Adrenal gland (tissue), 19 donors: ENCODE measurements at places on chromosomes 1 and 21. TPM values are rescaled to one million over a fixed set of nuclear protein-coding genes. Genes with fewer than 3 reads are reported as not detected.

DNA sequence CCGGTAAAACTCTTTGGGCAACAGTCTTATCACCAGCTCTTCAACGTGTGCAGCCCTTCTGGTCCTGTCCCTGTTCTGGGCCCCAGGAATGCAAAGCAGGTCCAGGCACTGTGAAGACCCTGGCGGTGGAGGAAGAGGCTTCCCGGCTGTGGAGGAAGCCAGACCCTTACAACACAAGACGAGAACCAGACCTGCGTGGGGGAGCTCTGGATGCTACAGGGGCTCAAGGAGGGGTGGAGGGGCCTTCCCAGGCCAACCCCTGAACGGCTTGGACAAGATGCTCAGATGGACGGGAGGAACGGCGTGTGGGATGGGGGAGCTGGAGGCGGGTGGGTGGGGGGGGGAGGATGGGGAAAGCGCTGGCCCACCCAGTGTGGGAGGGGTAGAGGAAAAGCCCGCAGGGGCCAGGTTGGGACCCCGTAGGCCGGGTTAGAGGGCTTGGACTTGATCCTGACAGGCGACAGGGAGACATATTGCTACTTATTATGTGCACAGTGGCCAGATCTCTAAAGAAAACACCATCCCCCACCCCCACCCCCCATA is 5.1 kb upstream of the OLIG2 start:
- no peak overlapping the region for H3K4me3 ChIP-seq
- H3K36me3 ChIP-seq: no peaks in the 10 kb centered on the region
- peak; percentile 7 for DNase-seq
- H3K27me3 ChIP-seq: peaks cover 75% of the 10 kb centered on the region

DNA sequence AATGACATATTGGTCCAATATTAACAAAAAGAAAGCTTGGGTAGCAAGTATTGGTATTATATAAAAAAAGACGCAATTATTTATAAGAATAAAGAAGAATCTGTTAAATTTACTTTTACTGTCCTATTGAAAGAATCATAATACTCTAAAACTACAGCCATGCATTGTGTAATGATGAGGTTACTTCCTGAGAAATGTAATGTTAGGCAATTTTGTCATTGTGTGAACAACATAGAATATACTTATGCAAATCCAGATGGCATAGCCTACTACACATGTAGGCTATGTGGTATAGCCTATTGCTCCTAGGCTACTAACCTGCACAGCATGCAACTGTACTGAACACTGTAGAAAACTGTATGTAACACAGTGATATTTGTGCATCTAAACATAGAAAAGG is 121.2 kb upstream of the PTGFR start:
- no peaks in the 10 kb centered on the region for H3K36me3 ChIP-seq
- H3K27me3 ChIP-seq: no peaks in the 10 kb centered on the region
- no peak overlapping the region for H3K27ac ChIP-seq
- no peak for DNase-seq
- no peaks in the 10 kb centered on the region for H3K4me1 ChIP-seq

DNA sequence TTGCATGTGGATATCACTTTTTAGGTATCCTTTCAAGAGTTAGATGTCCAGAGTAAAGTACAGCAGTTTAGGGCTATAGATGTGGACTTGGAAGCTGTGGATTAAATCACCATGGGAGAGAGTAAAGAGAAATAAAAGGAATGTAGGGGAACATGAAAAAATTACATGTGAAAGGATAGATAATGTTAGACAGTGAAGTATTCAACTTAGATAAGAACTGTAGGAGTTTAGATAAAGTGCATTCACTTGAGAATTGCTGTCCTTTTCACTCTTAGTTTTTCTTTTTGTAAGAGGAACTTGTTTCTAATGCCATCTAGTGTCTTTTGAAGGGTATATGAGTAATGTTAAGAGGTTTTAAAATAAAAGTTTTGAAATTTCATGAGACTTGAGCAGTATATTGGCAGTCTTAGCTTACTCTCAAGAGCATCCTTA is 40.1 kb downstream of the MAST2 start:
- no peaks in the 10 kb centered on the region for H3K36me3 ChIP-seq
- DNase-seq: no peak
- no peak overlapping the region for H3K27ac ChIP-seq
- no peaks in the 10 kb centered on the region for H3K4me1 ChIP-seq
- no peaks in the 10 kb centered on the region for H3K27me3 ChIP-seq
- no peak overlapping the region for H3K4me3 ChIP-seq

Gene KRTAP12-2
- not detected for total RNA-seq

Gene CSMD2
- 1.7 TPM for total RNA-seq

Gene PEF1
- 115 TPM for total RNA-seq

Gene GPBP1L1
- 103 TPM for total RNA-seq

- no peaks in the 10 kb centered on the region for H3K36me3 ChIP-seq
- no peaks in the 10 kb centered on the region for H3K27me3 ChIP-seq
- H3K27ac ChIP-seq: peak overlapping the region; percentile 98
- H3K4me3 ChIP-seq: peak overlapping the region; percentile 62
- H3K4me1 ChIP-seq: peaks cover 19% of the 10 kb centered on the region
These were observed 382 bp downstream of the GPBP1L1 start for GRCh38 chr1:45686015-45686287.

Gene HSD3B2
- total RNA-seq: 5,962 TPM

DNA sequence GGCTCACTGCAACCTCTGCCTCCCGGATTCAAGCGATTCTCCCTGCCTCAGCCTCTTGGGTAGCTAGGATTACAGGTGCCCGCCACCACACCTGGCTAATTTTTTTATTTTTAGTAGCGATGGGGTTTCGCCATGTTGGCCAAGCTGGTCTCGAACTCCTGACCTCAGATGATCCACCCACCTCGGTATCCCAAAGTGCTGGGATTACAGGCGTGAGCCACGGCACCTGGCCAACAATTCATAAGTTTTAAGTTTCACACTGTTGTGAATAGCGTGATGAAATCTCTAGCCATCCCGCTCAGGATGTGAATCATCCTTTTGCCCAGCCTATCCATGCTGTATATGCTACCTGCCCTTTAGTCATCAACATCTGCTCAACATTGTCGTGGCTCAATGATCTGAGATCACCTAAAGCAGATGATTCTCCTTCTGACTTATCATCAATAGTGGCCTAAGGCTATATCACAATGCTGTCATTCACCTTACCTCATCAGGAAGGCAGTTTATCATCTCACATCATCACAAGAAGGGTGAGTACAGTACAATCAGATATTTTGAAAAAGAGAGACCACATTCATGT is 2.6 kb downstream of the PFDN2 start:
- no peak overlapping the region for H3K27ac ChIP-seq
- no peaks in the 10 kb centered on the region for H3K27me3 ChIP-seq
- H3K4me1 ChIP-seq: peaks cover 27% of the 10 kb centered on the region
- no peak for DNase-seq
- H3K4me3 ChIP-seq: no peak overlapping the region

GRCh38 chr1:63620671-63621070 is 27.5 kb downstream of the PGM1 start:
- H3K36me3 ChIP-seq: no peaks in the 10 kb centered on the region
- H3K4me3 ChIP-seq: no peak overlapping the region
- peaks cover 27% of the 10 kb centered on the region for H3K4me1 ChIP-seq
- no peak for DNase-seq

DNA sequence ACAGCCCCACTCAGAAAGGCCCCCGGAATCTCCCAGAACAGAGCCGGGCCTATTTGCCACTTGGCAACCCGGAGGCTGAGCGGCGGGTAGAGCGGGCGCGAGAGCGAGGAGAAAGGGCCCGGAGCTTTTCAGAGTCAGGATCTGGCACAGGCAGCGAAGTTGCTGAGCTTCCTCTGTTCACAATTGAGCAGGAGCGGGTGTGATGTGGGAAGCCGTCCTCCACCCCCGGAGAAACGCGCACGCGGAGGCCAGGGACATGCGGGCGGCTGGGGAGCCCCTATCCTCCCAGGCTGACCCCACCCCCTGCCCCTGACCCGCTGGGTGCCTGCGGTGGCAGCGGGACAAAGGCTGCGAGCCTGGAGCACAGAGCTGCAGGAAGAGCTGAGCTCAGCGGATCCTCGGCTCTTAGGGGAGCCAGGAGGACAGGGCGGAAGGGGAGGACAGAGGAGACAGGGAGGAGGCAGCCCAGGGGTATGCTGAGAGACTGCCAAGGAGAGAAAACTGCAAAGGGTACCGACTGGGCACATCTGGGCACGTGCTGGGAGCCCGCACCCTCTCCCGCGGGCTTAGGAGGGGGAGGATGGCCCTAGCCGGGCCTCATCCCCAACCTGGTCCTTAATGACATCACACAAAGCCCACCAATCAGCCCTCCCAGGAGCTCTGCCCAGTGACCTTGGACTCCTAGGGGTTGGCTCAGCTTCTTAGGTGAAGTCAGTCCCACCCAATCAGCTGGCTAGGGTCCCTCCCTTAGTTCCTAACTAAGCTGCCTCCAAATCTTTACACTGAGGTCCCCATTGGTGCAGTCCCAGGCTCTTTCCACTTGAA is 9.3 kb downstream of the KIF21B start:
- no peaks in the 10 kb centered on the region for H3K4me1 ChIP-seq
- no peak for DNase-seq
- no peaks in the 10 kb centered on the region for H3K27me3 ChIP-seq
- H3K4me3 ChIP-seq: no peak overlapping the region
- no peaks in the 10 kb centered on the region for H3K36me3 ChIP-seq

Gene UBL4B
- total RNA-seq: not detected

DNA sequence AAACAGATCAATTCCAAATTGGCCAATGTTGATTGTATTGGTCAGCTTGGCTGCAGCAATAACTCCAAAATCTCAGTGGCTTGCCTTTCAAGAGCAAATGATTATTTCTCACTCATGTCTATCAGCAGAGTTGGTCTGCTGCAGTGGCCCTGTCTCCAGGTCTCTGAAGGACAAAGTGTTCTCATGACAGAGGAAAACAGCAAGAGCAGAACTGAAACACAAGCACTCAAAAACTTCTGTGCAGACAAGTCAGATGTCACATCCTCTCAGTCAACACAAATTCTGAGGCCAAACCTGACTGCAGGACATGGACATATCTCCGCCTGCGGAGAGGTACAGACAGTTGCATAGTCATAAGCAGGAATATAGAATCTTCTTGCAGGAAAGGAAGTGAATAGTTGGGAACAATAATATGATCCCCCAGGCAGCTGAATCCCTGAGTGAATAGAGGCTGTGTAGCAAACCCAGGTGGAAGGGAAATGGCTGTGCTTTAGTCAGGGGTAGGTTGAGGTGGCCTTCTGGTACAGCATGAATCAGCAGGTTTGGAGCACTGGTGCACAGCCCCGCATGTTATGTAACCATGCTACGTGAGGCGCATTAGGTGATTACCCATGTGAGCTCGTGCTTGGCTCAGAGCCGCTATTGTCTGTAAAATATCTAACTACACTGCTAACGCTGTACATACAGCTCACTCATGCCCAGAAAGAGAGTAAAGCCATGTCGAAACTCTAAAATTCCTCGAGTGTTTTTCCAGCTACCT is 17.1 kb upstream of the UBE2U start:
- DNase-seq: no peak
- H3K27me3 ChIP-seq: no peaks in the 10 kb centered on the region
- no peak overlapping the region for H3K27ac ChIP-seq
- peaks cover 2% of the 10 kb centered on the region for H3K4me1 ChIP-seq
- no peak overlapping the region for H3K4me3 ChIP-seq
- no peaks in the 10 kb centered on the region for H3K36me3 ChIP-seq

DNA sequence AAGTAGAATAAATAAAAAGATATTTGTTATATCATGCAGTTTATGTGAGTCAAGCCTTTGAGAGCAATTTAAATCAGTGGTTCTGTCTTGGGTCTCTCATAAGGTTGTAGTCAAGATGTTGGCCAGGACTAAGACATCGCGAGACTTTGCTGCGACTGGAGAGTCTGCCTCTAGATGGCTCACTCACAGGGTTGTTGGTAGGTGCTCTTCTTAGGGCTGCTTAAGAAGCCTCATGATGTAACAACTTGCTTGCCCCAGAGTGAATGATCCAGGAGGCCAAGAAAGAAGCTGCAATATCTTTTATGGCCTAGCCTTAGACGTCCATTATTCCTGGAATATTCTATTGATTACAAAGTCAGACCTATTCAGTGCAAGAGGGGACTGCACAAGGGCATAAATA is 73.1 kb upstream of the CACHD1 start:
- H3K36me3 ChIP-seq: no peaks in the 10 kb centered on the region
- H3K4me3 ChIP-seq: no peak overlapping the region
- no peaks in the 10 kb centered on the region for H3K27me3 ChIP-seq
- DNase-seq: no peak
- no peaks in the 10 kb centered on the region for H3K4me1 ChIP-seq
- H3K27ac ChIP-seq: no peak overlapping the region

- H3K4me1 ChIP-seq: no peaks in the 10 kb centered on the region
- H3K27me3 ChIP-seq: no peaks in the 10 kb centered on the region
- no peak for DNase-seq
- H3K4me3 ChIP-seq: no peak overlapping the region
- no peaks in the 10 kb centered on the region for H3K36me3 ChIP-seq
- no peak overlapping the region for H3K27ac ChIP-seq
These were observed 87.2 kb upstream of the CNIH3 start for GRCh38 chr1:224528900-224529299.

Gene HNRNPR
- 58.8 TPM for total RNA-seq

DNA sequence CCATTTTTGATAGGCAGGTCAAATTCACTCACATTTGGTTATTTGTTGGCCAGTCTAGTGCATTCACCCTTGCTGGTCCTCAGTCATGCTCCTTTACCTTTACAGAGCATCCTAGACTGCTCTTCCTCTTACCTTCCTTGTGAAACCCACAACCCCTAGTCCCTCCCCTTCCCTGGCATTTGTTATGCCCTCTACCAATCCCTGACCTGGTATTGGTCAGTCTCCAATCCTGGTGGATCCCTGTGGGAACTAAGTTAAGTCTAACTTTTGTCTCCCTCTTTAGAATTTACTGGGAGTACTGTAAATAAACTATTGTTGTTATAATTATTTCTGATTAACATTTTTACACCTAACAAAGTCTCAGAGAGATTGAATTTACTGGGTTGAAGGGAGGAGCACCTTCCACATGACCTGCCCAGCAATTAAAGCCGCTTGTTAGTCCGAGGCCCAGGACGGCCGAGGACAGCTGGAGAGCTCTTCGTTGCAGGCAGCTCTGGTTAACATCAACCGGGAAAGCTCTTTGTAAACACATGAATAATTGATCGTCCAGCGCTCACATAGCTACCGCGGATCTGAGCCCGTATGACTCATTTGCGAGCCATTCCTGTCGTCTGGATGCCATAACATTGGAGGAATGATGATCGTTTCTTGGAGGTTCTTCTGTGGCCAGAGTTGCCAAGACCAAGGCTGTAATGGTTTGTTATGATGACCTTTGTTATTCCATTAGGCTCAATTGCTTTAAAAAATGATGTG is 31.9 kb downstream of the MTARC1 start:
- no peaks in the 10 kb centered on the region for H3K27me3 ChIP-seq
- no peak overlapping the region for H3K4me3 ChIP-seq
- no peaks in the 10 kb centered on the region for H3K36me3 ChIP-seq
- no peak overlapping the region for H3K27ac ChIP-seq
- H3K4me1 ChIP-seq: no peaks in the 10 kb centered on the region

Gene GNAT2
- not detected for total RNA-seq

GRCh38 chr1:26109229-26110164 is 2.1 kb upstream of the PDIK1L start:
- no peak overlapping the region for H3K27ac ChIP-seq
- H3K4me3 ChIP-seq: no peak overlapping the region
- no peaks in the 10 kb centered on the region for H3K36me3 ChIP-seq
- H3K4me1 ChIP-seq: no peaks in the 10 kb centered on the region
